ENCODE measurements at places on chromosomes 2 and 18. TPM values are rescaled to one million over a fixed set of nuclear protein-coding genes. Genes with fewer than 3 reads are reported as not detected.

DNA sequence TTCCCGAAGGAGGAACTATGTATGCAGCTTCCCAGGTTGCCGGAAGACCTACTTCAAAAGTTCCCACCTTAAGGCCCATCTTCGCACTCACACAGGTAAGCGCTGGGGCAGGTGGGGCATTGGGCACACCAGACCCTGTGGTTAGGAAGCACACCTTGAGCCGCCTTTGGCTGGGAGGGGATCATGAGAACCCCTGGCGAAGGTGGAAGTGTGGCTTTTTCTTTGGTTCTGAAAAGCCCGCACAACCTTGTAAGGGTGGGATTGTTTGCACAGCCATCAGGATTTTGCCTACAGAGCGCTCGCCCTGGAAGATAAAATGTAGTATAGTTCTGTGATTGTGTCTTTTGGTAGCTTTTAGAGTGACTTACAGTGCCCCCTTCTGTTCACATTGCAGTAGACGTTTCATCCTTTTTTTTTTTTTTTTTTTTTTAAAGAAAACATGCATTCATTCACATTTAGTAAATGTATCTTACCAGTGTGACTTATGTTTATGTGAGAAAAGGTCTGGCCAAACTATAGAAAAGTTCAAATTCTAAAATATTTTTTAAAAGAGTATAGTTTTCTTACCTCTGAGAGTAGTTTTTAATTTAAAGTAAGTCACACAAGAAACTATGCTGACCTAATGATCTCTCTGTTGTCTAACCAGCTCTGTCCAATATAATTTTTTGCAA, 5.3 kb downstream of the KLF11 start:
- H3K4me1 ChIP-seq, result peaks cover 1% of the 10 kb centered on the region
- no peak overlapping the region for H3K4me3 ChIP-seq
- no peak overlapping the region for H3K27ac ChIP-seq
- DNase-seq, result peak; percentile 62

GRCh38 chr18:57984490-57985115, 59.4 kb upstream of the NEDD4L start:
- no peaks in the 10 kb centered on the region for H3K36me3 ChIP-seq
- no peak for DNase-seq
- H3K4me3 ChIP-seq, result no peak overlapping the region
- peaks cover 5% of the 10 kb centered on the region for H3K4me1 ChIP-seq
- H3K27me3 ChIP-seq, result peaks cover 15% of the 10 kb centered on the region

Gene C2orf42
- total RNA-seq, result 31.5 TPM

Gene GRHL1
- total RNA-seq, result 0.56 TPM

Measured in IMR-90 (cell line).